ENCODE measurements at places on chromosomes 12 and 14.

- no peak for DNase-seq
- no peak overlapping the region for H3K4me3 ChIP-seq
- H3K27ac ChIP-seq = no peak overlapping the region
- peaks cover 82% of the 10 kb centered on the region for H3K27me3 ChIP-seq
- H3K4me1 ChIP-seq = peaks cover 4% of the 10 kb centered on the region
Measured at GRCh38 chr12:107778383-107779025, 4.0 kb downstream of the ASCL4 start.

DNA sequence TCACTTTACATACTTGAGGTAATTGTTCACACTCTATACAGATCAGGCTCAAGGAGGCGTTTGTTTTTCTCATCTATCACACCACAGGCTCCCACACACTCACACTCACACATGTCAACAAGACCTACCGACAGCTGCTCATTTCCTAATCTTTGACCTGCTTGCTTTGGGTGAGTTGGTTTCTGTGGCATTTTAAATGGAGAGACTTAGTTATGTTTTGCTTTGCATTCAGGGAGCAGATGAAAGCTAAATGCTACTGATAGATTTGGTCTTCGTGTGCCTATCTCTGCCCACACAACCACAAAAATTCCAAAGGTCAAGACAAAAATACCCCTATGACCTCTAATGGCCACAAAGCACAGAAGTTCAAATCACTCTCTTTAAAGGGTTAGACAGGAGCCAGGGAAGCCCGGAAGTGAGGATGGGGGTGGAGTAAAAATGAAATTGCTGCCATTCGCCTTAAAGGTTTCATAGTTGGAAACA lies 203.5 kb upstream of the G2E3 start:
- peaks cover under 1% of the 10 kb centered on the region for H3K27me3 ChIP-seq
- no peak for DNase-seq
- H3K36me3 ChIP-seq = no peaks in the 10 kb centered on the region
- H3K27ac ChIP-seq = no peak overlapping the region
- no peak overlapping the region for H3K4me3 ChIP-seq

DNA sequence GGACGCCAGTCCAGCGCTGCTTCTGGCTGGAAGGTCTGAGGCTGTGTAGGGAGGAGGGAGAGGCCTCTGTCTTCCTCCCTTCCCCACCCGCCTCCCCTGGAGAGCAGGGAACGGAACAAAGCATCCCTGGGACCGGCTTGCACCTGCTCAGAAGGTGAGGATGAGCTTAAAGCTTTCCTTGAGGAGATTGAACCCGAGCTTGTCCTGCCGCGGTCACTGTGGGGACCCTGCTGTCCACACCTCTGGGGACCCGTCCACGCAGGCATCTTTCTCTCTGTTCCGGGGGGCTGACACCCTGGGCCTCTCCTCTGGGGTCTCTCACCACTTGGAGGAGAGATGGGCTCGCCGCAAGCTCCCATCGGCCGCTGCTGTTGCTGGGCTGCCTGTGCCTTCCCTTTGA lies 33.2 kb upstream of the SFSWAP start:
- H3K36me3 ChIP-seq = no peaks in the 10 kb centered on the region
- no peak overlapping the region for H3K4me3 ChIP-seq
- H3K27ac ChIP-seq = no peak overlapping the region
- no peak for DNase-seq
- H3K27me3 ChIP-seq = peaks cover 12% of the 10 kb centered on the region
- H3K4me1 ChIP-seq = peaks cover 23% of the 10 kb centered on the region

GRCh38 chr12:93425736-93426411 lies 15.9 kb downstream of the UBE2N start:
- no peaks in the 10 kb centered on the region for H3K27me3 ChIP-seq
- no peak overlapping the region for H3K4me3 ChIP-seq
- H3K36me3 ChIP-seq = no peaks in the 10 kb centered on the region
- no peak for DNase-seq
- H3K27ac ChIP-seq = peak overlapping the region; percentile 55

- DNase-seq = no peak
- H3K27ac ChIP-seq = no peak overlapping the region
- no peaks in the 10 kb centered on the region for H3K4me1 ChIP-seq
- no peak overlapping the region for H3K4me3 ChIP-seq
- H3K27me3 ChIP-seq = no peaks in the 10 kb centered on the region
- peaks cover 36% of the 10 kb centered on the region for H3K36me3 ChIP-seq
Measured at GRCh38 chr12:132049442-132049841, 94.7 kb downstream of the DDX51 start.

- peaks cover 94% of the 10 kb centered on the region for H3K27me3 ChIP-seq
- peaks cover 2% of the 10 kb centered on the region for H3K36me3 ChIP-seq
- DNase-seq = peak; percentile 10
- H3K27ac ChIP-seq = no peak overlapping the region
Measured at GRCh38 chr12:27968972-27969623, 3.4 kb downstream of the PTHLH start.

DNA sequence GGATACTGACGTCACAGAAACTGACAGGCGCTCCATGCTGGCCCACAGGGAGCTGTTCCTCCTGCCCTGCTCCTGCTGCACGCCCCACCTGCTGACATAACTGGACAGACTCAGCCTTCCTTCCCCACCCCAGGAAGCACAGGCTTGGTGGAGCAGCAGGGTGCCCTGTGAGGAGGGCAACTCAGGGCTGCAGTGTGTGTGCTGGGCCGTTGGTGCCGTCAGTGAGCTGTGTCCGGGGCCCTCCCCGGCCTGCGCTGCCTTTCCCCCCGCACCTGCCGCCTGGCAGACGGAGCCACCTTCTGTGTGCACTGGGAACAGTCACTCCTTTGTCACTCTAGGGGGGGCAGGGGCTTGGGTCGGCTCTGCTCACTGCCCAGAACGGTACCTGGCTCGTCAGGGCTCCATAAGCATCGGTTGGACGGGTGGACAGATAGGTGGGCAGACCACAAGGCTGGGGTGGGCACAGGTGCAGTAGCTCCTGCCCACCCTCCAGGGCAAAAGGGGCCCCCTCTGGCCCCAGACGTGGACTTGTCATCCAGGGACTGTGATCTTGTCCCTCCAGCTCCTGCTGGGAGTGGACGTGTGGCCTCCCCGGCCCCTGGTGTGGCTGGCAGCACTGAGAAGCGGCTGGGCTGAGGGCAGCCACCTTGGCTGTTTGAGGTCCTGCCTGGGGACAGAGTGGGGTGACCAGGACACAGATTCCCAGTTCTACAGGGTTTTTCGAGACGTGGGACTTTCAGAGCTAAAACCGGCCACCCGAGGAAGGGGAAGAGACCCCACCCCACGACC lies 32.8 kb downstream of the FBRSL1 start:
- no peaks in the 10 kb centered on the region for H3K27me3 ChIP-seq
- peaks cover 13% of the 10 kb centered on the region for H3K36me3 ChIP-seq
- peaks cover 4% of the 10 kb centered on the region for H3K4me1 ChIP-seq
- H3K4me3 ChIP-seq = no peak overlapping the region
- DNase-seq = no peak

- peaks cover 19% of the 10 kb centered on the region for H3K4me1 ChIP-seq
- DNase-seq = no peak
- no peaks in the 10 kb centered on the region for H3K27me3 ChIP-seq
- H3K27ac ChIP-seq = no peak overlapping the region
Measured at GRCh38 chr14:104290756-104291122, 152.4 kb downstream of the KIF26A start.

DNA sequence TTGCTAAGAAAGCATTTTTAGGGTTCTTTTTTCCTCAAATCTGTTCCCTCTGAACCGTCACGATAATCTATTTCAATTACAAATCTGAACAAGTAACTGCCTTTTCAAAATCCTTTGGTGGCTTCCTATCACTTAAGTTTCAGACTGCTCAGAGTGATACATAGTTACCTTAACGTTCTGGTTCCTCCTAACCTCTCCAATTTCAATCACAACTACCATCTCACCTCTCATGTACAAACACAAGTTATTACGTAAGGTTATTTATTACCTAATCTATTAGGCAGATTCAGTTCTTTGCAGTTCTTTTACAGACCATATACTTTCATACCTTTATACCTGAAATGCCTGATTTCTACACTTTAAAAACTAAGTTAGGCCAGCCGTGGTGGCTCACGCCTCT lies 12.1 kb downstream of the RNF212B start:
- H3K36me3 ChIP-seq = no peaks in the 10 kb centered on the region
- DNase-seq = no peak
- no peak overlapping the region for H3K27ac ChIP-seq
- no peaks in the 10 kb centered on the region for H3K4me1 ChIP-seq

- H3K27me3 ChIP-seq = peaks cover 2% of the 10 kb centered on the region
- H3K4me1 ChIP-seq = no peaks in the 10 kb centered on the region
- no peak overlapping the region for H3K4me3 ChIP-seq
- peaks cover 2% of the 10 kb centered on the region for H3K36me3 ChIP-seq
- DNase-seq = no peak
- H3K27ac ChIP-seq = no peak overlapping the region
Measured at GRCh38 chr14:54127526-54127925, 170.9 kb upstream of the BMP4 start.

DNA sequence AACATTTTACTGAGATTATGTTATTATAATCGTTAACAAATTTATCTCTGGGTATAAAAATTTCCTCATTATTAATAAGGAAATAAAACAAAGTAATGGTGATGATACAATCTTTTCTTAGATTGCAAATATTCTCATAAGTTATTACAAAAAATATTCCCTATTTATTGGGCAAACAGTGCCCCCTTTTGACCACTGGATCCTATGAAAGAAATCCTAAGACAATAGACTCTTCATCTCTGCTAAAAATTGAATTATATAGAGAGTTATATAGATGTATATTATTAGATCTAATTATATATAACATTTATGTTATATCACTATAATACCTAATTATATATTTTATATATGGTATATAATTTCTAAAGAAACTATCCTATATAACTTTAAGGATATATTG lies 94.2 kb upstream of the FGD4 start:
- H3K27me3 ChIP-seq = no peaks in the 10 kb centered on the region
- peaks cover 8% of the 10 kb centered on the region for H3K36me3 ChIP-seq
- peaks cover 15% of the 10 kb centered on the region for H3K4me1 ChIP-seq

Measured in neural crest cell (in vitro differentiated cells).